ENCODE measurements at places on chromosomes 3 and 15.

GRCh38 chr3:142046320-142047020 is 102.9 kb downstream of the TFDP2 start:
- no peak for DNase-seq

DNA sequence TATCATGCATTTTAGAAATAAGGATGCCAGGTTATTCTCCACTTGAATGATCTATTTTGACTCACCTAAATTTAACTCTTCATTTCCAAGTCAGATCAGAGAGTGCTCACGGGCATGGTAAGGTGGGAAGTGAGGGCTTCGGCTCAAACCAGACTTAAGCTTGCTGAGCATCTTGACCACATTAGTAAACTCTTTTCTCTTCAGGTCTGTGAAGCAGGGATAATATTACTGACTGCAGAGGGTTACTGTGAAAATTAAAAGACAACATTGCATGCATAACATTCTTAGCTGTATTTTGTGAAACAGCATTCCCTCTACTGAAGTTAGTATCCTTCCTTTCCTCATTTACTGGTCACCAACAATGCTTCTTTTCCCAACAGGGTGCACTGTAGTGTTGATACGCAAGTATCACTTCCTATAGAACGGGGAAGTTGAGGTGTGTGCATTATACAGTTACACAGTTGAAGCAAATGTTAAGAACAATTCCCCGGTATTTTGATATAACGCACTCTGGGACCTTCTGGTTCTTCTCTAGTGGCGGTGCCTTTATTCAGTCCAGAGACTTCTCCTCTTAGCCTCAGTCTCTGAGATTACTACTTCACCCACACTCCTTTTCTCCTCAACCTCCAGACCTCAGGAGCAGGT is 74.1 kb upstream of the MNS1 start:
- DNase-seq = no peak

DNA sequence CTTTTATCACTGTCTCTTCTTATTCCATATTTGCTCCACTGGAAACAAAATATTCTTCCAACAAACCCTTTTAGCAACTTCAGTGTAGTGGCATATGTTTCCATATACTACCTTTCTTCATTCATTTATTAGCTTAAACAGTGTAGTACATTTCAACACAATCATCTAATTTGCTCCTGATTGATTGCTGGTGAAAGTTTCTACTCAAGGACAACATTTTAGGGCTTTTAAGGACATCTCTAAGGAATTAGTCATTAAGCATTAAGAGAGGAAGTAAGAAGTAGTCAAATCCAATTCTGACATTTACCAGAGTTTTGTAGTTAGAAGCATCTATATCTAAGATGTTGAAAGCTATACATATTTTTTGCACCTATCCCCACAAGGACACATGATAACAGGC is 55.8 kb downstream of the RSRC1 start:
- no peak for DNase-seq

DNA sequence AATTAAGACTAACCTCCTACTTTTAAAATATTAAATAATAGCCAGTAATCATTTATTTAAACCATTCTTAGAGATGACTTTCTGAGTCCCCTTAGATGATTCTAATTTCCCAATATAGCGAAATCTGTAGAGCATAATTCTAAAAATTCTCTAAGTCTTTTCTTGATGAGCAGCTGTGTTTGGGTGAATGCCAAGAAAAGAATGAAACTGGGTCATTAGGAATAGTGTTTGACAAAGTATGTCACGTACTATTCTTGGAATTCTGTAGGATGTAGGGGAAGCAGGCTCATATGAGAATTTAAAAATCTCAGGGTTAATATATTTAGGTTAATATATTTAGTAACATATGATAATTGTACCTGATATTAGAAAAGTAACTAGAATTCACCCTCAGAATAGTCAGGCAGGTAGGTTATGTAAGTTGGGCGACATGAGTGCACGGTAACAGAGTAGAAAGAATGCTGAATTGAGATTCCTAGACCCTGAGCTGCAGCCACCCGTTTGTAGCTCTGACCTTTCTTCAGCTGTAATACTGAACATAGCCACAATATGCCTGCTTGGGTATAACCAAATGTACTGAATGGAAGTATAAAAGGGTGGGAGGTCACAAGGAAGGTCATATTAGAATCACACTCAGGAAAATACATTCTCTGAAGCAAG is 524.3 kb downstream of the UNC13C start:
- DNase-seq = no peak

- no peak for DNase-seq
These were observed 403.9 kb upstream of the TBL1XR1 start for GRCh38 chr3:177601152-177601551.

GRCh38 chr3:50303013-50303815 is at the start of gene HYAL1:
TSS of gene HYAL1 (minus strand) at chr3:50303574. CDS start at chr3:50302956, 618 bp downstream.
- DNase-seq = no peak

DNA sequence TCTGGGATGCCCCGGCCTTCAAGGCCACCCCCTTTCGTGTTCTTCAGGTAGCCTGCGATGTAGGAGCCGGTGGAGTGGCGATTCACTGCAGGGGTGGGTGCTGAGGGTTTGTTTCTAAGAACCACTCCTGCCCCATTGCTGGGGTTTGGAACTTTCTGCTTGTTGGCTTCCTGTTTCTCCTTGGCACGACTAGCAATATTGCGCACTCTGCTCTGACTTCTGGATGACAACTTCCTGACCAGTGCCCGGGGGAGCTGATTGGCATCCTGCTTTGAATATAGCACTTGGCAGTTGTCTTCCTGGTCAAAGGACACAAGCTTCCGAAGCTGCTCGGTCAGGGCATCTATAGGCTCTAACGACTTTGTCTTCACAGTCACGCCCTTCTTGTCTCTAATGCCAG is 187.6 kb upstream of the STRIT1 start:
- no peak for DNase-seq

- no peak for DNase-seq
These were observed 53.1 kb upstream of the CFAP161 start for GRCh38 chr15:81080996-81081395.

DNA sequence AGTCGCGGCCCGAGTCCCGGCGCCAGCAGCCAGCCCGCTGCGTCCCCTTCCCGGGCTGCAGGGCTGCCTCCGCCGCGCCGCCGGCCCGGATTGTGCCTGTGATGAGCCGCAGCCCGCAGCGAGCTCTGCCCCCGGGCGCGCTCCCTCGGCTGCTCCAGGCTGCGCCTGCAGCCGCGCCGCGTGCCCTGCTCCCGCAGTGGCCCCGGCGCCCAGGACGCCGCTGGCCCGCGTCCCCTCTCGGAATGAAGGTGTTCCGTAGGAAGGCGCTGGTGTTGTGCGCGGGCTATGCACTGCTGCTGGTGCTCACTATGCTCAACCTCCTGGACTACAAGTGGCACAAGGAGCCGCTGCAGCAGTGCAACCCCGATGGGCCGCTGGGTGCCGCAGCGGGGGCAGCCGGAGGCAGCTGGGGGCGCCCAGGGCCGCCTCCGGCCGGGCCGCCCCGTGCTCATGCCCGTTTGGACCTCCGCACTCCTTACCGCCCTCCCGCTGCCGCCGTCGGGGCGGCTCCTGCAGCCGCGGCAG is 1.2 kb downstream of the CHST2 start:
- peak; percentile 54 for DNase-seq

DNA sequence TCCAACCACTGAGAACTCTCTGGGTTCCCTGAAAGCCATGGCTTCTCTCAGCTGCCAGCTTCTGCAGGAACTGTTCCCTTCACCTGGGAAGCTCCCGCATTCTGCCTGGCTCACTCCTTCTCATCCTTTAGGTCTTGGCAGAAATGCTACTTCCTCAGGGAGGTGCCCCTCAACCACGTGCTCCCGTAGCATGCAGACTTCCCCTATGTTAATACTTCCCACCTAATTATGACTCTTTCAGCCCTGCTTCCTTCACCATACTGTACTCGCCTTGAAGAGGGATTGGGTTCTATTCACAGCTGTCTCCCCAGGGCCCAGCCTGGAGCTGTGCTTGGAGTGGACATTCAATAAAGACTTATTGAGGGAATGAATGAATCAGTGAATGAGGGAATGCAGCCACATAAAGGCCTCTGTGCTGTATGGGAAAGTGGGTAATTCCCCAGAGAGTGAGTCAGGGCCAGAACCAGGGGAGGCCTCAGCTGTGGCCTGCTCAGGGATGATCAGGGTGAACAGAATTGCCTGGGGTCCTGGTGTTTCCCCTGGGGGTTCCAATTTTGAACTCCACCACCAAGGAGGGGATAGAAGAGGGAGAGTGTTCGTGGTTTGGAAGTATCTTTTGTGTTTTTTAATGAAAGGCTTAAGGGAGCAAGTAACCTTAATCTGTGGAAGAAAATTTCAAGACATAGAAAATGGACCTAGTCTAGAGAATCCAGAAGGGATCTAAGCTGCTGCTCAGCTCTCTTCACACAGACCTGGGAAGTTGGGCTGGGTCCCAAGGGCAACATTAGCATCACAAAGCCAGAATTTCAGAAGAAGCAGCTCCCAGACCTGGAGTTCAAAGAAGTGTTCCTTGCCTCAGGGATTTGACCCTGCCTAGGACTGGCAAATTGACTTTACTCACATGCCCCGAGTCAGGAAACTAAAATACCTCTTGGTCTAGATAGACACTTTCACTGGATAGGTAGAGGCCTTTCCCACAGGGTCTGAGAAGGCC is 14.6 kb upstream of the FAM107A start:
- no peak for DNase-seq

- no peak for DNase-seq
These were observed 152.5 kb downstream of the KLHL25 start for GRCh38 chr15:85642065-85642692.

DNA sequence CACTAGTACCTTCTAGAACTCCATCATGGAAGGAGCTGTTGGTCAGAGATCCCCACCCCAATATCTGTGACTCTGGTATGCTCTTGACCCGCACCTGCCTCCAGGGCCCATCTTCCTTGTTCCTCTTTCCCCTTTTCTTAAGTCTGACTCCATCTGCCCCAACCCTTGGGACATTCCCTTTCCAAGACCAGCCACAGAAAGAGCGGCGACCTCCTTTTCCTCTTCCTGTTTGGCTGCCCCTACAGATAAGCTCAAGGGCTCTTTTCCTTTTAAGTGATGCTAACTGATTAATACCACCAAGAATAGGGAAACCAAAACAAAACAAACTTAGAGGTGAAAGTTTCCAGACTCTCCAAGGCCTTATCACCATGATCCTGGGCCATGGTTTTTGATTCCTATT is 21.9 kb upstream of the ATP8B4 start:
- DNase-seq = no peak

- DNase-seq = no peak
These were observed 423 bp upstream of the HACD3 start for GRCh38 chr15:65529762-65530317.

GRCh38 chr3:46349484-46350261 is 4.2 kb upstream of the CCR2 start:
- no peak for DNase-seq

DNA sequence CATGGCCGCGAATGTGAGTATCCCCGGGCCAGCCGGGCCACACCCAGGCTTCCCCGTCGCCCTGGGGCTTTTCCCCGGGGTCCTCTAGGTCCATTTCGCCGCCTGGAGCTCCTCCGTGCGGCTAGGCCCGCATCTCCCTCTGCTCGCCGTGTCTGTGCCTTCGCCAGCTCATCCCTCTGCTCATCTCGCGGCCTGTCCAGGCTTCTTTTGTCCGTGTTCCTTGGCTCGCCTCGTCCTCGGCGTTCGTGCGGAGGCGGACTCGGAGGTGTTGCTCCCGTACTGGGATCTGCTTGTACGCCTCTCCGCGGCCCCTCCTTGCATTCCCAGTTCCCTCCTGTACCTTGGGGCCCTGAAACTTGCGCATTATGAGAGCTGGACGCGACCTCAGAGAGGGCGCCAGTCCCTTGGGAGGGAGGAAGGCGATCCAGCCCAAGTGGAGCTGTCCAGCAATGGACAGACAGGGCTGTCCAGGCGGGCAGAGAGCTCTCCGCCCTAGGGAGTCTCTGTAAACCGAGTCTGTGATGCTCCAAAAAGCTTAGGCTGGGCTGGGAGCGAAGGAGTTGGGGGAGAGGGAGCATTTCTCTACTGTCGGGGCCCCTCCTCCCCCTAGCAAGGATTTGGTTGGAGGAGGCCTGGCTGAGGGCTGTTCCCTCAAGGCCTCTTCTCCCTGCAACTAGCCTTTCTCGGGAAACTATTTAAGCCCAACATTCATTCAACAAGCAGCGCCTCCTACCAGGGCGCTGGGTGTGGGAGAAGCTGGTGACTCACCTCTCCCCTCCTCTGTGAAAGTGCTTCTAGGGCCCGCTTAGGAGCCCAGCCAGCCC is 553 bp downstream of the TMEM43 start:
- DNase-seq = peak; percentile 74

DNA sequence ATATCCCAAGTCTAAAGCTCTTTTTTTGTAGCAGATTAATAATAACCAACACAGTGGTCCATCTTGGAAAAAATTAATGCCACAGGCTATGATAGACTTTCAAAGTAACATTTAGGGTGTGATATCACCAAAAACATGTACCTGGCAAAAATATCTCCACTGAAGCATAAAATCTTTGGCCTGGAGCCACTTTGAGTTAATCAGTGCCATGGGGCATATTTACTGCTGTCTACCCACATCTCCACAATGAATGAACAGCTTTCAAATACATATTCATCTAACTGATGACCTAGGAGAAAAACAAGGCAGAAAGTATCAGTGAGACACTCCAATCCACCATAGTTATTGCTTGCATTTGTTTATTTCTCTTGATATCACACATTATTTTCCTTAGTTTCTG is 296.0 kb upstream of the MDFIC2 start:
- no peak for DNase-seq

DNA sequence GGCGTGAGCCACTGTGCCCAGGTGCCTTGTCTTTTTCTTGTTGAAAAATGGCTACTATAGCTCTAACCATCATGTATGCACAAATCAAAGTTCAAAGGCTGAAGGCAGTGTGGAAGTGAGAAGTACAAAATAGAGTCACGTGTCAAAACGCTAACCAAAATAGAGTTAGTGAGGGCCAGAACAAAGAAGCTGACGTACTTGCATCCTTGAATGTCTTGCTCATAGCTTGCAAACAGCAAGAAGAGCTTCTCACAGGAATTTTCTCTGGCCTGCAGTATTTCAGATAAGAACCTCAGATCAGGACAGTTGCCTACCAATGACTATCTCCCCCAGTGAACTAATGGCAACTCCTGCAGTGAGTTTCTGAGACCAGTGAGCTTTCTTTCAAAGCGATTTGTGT is 713.5 kb downstream of the GRM7 start:
- DNase-seq = no peak

- DNase-seq = no peak
These were observed 498.1 kb upstream of the TPRG1 start for GRCh38 chr3:188673646-188674186.

- DNase-seq = no peak
These were observed 35.2 kb downstream of the RNF13 start for GRCh38 chr3:149848238-149848637.

DNA sequence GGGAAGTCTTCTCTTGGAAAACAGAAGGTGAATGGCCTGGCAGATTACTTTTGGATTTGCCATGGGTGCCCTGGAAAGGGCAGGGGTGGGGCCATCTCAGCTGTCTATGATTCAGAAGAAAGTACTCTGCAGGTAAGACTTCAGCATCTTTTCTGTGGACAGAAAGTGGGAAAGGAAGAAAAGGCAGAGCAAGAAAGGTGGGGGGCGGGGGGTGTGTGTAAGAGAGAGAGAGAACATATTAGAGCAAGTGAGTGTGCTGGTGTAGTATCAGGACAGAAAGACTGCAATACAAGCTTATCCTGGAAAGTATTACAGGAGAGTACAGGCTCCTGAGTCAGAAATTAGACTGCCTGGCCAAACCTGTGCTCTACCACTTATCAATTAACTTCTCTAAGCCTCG is 5.5 kb downstream of the TAGLN3 start:
- no peak for DNase-seq

Measured in stimulated activated CD8-positive, alpha-beta memory T cell treated with anti-CD3 and anti-CD28 coated beads, Interleukin-4, amount 100 ng/mL, for 48 hours (primary cell).